ENCODE measurements at places on chromosomes 1 and 21. TPM values are rescaled to one million over a fixed set of nuclear protein-coding genes. Genes with fewer than 3 reads are reported as not detected.
A peak's percentile ranks its signal among the peaks of the same experiment; 100 is the strongest.

SLAMF6 gene
- not detected for total RNA-seq

- no peak for DNase-seq
Measured at GRCh38 chr21:26473471-26473870, 99.6 kb downstream of the CYYR1 start.

- no peak for DNase-seq
Measured at GRCh38 chr1:42324398-42325013, 10.5 kb downstream of the FOXJ3 start.

FGR gene
- total RNA-seq, result not detected

ZNF648 gene
- total RNA-seq, result not detected

- peak; percentile 86 for DNase-seq
Measured at GRCh38 chr1:25360596-25361581, 22.8 kb downstream of the TMEM50A start.

Measured in LHCN-M2 (cell line).